GM18507 (cell line): ENCODE measurements at places on chromosomes 11 and 22.

DNA sequence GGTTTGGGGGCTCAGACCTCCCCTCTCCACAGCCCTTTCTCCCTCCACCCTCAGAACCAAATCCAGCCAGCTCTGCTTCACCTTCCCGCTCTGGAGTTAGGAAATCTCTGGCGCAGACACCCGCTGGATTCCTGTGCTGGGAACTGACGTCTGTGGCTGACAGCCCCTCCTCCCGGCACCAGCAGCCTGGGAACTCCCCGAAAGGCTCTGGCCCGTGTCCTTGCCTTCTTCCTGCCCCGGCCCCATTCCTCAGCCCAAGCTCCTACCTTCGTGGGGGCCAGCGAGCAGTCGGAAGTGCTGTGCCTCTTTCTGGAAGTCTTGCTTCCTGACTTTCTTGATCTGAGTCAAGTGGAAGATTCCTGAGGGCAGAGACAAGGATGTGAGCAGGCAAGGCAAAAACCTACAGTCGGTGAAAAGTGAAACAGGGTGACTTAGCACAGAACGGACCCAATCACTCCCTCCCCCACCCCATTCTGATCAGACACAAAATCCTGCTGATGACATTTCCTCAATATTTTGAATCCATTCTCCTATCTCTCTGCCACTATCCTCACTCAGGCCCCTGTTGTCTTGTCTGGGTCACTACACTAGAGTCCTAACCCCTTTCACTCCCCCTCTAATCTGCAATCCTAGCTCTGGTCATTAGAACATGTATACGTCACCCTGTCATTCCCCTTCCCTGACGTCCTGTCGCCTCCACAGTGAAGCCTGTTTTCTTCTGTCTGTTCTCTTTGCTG, 34.1 kb downstream of the CHRDL2 start:
- no peak for DNase-seq

DNA sequence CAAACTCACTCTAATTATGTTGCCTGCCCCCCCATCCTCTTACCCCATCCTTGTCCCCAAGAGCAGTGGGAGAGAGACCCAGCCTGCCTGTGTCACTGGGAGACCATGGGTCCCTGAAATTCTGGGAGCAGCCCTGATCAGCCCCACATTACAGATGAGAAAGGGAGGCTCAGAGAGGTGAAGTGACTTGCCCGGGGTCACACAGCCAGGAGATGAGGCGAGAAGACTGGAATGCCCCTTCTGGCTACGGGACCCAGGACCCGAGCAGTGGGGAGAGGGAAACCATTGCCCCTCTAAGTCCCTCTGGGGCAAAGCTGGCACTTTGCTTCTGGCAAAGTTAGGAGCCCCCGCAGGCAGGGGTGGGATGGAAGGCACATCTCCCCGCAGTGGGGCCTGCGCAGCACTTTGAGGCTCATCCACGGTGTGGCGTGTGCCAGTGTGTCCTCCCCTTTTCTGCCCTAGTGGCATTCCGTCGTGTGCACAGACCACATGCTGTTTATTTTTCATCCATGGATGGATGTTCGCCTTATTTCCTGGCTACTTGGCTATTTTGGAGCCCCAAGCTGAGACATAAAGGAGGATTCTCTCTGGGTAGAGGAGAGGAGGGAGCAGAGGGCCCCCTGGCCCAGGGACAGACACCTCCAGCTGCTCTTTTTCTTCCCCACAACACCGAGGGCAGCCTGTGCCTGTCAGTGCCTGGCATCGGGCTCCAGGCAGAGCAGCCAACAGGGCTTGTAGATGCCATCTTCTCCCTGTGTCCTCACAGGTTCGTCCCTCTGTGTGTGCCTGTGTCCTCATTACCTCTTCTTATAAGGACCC, 3.7 kb upstream of the FGF3 start:
- DNase-seq = no peak

DNA sequence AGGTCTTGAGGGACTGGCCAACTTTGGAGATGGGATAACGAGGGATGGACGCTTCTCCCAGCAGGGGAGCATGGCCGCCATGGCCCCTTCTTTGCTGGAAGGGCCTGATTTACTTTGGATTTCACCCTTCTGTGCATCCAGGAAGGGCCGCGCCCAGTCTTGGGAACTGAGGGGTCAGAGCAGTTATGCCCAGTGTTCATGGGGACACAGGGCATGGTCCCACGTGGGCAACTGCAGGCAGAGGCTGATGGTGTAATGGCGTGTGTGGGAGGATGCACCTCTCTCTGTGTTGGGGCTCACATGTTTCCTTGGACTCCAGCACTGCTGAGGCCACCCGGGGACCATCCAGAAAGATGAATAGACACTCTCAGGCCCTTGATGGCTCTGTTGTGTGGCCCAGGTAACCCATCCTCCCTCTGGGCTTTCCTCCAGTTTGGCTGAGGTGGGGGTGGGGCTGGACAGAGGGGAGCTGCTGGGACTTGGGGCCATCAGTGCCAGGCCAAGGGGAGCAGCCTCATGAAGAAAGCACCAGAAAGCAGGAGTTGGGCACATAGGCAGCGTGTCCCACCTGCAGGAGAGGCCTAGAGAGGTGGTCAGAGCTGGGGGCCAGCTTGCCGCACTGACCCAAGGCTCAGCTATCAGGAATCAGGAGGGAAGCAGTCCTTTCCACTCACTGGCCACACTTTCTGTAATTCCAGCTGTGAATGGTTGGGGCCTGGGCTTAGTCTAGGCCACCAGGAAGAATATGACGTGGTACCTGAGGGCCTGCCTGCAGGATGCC, 1033.9 kb downstream of the TBC1D22A start:
- DNase-seq = no peak

GRCh38 chr22:40714499-40715337, 35.4 kb downstream of the MCHR1 start:
- no peak for DNase-seq

DNA sequence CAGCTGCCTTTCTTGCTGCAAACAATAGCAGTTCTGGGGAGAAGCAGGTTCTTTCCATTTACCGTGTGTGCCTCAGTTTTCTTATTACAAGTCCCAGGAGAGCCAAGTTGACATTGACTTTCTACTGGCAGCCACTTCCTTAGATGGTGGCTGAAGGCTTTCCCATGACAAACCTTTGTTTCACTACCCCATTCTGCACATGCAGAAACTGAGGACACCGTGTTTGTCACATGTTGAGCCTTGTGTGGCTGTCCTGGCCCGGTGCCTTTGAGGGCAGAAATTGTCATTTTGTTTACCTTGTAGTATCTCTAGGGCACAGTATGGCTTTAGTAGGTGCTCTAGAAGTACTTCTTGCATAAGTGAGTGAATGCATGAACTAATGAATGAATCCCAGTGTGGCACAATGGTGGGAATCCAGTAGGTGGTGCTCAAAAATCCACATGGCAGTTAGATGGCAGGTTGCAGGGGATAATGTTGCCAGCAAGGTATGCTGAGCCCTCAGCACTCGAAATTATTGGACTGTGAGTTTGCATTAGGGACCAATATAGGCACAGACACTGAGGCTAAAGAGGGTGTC, 101.6 kb downstream of the CSNK2A3 start:
- no peak for DNase-seq

GRCh38 chr11:65574109-65574810, 1.6 kb upstream of the EHBP1L1 start:
- peak; percentile 85 for DNase-seq

DNA sequence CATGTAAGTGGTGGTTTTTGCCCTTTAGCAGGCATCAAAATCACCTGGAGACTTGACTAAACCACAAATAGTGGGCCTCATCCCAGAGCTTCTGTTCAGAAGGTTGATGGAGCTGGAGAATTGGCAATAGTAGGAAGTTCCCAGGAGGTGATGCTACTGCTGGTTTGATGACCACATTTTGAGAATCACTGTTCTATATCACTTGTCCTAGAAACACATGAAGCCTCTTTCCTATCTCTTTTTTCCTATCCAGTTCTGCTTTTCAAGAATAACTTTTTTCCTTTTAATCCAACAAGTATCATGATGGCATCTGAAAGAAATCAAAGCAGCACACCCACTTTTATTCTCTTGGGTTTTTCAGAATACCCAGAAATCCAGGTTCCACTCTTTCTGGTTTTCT, at the start of gene OR5D13:
TSS of gene OR5D13 (plus strand) at position 301 of the 400 bp plus-strand sequence. CDS start at position 301, 0 bp downstream.
- no peak for DNase-seq

- no peak for DNase-seq
Observed at GRCh38 chr11:35274909-35275785, 136.2 kb downstream of the CD44 start.

DNA sequence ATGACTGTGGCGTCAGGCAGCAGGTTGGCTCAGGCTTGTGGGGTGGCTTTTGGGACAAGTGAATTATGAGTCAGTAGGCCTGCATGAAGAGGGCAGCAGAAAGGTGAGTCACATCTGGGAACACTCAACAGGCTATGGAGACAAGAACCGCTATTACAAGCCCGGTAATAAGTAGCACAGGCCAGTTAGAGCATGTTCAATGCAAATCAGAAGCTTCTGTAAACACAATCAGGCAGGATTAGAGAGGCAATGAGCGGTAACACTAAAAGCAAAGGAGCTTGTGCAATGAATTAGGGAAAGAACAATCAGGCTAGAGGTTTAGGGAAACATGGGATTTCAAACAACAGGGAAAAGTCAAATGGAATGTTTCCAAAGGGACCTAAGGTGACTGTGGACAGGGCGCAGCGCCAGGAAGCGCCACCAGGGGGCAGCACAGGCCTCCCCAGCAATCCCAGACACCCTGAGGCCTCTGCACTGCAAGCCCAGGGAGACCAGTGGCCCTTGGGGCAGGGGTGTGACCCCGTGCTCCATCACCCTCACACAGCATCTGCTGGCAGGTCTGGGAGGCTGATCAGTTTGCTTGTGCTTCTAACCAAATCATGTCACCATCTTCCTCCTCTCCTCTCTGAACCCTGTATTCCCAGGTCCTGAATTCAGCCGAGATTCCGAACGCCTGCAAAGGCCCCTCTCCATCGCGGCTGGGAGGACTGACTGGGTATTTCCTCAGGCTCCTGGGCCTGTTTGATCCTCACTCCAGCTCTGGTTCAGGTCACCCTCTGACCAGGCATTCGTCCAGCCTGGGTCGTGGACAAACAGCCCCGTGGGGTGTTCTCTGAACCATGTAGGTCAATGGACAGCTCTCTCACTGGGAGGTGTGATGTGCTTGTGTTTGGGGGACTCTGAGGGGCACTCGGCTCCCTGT, 50.0 kb downstream of the C11orf58 start:
- DNase-seq = peak; percentile 32

GRCh38 chr11:96043291-96043690, 119.4 kb upstream of the MTMR2 start:
- DNase-seq = no peak

- DNase-seq = no peak
Observed at GRCh38 chr11:47189100-47189834, 3.0 kb upstream of the PACSIN3 start.

DNA sequence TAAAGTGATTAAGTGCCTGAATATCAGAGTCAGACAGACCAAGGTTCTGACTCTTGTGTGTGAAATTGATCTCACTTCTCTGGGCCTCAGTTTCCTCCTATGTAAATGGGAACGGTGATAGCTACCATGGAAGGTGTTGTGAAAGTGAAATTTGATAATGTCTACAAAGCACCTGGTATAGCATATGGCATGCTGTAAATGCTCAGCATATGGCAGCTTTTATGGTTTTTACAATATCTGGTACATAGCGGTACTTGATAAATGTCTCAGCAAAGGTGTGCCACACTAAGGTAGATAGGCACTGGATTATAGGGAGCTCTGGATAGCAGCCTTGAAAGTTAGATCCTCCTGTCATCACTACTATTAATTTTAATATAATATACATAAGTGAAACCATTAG, 19.9 kb downstream of the POU2AF2 start:
- no peak for DNase-seq

DNA sequence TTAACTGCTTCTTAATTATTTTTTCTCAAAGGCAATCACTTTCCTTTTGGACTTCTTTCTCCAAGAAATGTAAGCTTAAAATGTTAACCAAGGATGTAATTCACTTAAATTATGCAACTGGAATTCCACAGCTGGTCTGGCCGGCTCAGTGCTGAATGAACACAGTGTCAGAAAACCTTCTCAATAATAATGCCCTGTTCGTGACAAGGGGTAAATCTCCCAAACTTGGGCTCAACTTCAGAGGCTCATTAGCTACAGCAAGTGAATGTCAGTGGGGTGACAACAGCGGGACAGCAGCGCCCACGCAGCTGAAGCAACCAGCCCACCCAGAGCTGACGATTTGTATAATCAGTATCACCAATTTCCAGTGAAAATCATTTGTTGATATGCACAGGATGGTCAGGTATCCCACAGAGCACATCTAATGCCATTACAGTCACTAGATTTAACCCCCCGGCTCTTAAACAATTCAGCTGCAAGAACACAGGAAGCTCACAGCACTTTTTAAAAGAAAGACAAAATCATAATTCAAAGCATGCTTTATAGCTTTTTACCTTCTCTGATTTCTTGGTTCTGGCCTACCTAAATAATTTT, 704.8 kb downstream of the DLG2 start:
- DNase-seq = no peak

- DNase-seq = no peak
Observed at GRCh38 chr22:39091126-39092081, 5.6 kb upstream of the APOBEC3H start.

DNA sequence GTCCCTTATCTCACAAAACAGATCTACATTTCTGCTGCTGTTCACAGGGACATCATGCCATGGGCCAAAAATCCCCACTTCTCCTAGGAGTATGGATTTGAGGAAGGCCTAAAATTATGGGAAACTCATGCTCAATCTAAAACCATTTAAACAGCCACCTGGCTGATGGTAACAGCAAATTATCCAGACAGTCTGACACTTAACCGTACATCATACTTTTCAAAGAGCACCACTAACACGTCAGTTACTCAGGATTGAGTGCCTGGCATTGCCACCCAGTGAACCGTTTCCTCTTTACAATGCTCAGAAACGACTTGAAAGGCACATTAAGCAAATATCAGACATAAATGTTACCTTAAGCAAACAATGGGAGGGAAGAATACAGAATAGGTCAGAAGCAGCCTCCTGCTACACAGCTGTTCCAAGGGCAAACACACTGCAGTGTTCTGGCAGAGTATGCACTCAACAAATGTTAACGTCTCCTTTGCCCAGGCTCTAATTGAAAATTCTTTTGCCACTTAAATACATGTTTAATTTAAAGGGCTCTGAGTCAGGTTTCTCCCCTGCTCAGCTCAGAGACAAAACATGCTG, 18.8 kb upstream of the SLC36A4 start:
- DNase-seq = no peak

DNA sequence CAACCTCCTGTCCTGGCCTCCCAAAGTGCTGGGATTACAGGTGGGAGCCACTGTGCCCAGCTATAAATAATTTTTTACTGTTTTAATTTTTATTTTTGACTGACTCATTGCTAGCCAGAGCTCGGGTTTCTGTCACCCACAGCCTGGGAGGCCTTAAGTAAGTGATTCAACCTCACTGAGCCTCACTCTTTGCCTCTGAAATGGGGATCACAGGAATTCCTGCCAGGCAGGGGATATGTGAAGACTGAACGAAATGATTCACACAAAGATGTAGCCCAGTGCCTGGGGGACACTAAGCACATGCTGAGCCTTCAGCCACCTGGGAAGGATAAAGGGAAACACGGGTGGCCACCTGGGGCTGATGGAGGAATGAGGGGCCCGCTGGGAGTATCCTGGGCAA, 3.8 kb upstream of the LRRC74B start:
- DNase-seq = no peak

- DNase-seq = no peak
Observed at GRCh38 chr11:134559602-134559962, 147.5 kb upstream of the B3GAT1 start.

GRCh38 chr22:42830161-42830560, 26.9 kb downstream of the ARFGAP3 start:
- DNase-seq = no peak

GRCh38 chr22:46641811-46642266, 21.7 kb downstream of the GRAMD4 start:
- DNase-seq = no peak
